ENCODE measurements at places on chromosomes 5 and 9.
A peak's percentile ranks its signal among the peaks of the same experiment; 100 is the strongest.

DNA sequence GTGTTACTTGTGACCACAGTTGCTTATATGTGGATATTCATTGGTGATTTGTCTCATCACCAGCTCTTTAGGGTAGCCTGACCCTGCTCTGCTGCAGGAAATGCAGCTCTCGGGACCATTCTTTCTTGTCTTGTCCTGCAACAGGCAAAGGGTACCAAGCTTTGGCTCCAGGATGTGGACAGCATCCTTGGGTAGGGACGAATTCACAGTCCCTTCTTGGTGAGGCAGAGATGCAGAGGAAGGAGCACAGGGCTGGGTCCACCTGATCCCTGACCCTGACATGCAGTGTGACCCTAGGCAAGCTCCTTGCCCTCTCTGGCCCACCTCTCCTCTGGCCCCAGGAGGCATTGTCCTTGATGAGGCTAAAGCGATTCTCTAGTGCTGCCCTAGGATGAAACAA lies 37.0 kb upstream of the SYNPO start:
- DNase-seq: no peak

DNA sequence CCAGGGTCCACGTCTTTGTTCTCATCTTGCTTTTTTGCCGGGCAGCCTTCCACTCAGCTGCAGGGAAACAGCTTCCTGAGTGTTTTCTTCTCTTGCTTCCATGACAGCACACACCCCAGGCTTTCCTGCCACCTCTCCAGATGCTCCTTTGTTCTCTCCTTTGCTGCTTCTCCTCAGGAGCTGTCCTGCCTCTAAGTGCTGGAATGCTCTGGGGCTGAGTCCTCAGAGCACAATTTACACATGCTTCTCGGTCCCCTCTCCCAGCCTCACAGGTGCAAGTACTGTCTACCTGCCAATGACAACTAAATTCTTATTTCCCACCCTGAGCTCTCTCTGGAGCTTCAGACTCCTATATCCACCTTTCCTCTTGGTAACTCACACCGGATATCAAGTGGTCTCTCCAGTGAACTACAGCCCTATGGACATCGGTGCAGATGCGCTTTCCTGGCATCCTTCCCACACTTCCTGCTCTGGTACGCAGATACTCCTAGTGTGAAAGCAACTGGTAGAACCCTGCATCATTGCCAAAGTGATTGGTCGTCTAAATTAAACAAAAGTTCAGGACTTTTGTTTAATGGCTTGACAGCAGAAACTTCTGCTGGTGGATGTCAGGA lies 13.4 kb upstream of the ACSL6 start:
- no peak for DNase-seq

GRCh38 chr5:138824516-138824915 lies 50.6 kb downstream of the LRRTM2 start:
- no peak for DNase-seq

- no peak for DNase-seq
Measured at GRCh38 chr9:128323212-128323730, 632 bp downstream of the COQ4 start.

- DNase-seq: no peak
Measured at GRCh38 chr9:131960851-131961495, 118.7 kb downstream of the MED27 start.

DNA sequence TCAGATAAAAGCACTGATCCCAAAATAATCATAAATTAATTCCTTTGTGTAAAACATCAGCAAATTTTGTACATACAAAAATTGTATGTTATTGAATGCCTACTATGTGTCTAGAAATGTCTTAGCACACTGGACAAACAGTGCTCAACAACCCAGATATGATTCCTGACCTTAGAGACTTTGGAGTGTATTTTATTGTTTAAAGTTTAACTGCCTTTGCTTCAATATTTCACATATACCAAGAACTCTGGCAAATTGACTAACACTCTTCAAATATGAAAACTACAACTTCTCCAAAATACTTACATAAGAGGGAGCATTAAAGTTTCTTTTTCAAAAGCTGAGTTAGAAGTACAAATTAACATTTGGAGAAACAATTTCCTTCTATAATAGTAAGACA lies 231.9 kb downstream of the MLLT3 start:
- DNase-seq: no peak

DNA sequence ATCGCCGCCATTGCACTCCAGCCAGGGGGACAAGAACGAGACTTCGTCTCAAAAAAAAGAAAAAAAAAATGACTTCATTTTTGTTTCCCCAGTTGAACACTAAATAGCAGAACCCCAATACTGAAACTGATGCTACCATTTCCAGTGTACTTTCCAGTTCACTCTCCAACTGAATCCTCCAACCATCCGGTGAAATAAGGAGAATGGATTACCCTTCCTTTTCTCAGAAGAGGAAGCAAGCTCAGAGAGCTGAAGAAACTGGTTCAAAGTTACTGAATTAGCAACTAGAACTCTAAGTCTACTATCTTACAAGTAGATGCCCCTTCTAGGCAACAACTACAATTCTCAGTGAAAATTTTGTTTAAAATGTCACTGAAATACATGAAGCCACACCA lies 3.9 kb downstream of the FAM13B start:
- DNase-seq: no peak

GRCh38 chr5:44821164-44821563 lies 12.4 kb downstream of the MRPS30 start:
- no peak for DNase-seq

- no peak for DNase-seq
Measured at GRCh38 chr9:125650271-125650737, 56.7 kb downstream of the MAPKAP1 start.

DNA sequence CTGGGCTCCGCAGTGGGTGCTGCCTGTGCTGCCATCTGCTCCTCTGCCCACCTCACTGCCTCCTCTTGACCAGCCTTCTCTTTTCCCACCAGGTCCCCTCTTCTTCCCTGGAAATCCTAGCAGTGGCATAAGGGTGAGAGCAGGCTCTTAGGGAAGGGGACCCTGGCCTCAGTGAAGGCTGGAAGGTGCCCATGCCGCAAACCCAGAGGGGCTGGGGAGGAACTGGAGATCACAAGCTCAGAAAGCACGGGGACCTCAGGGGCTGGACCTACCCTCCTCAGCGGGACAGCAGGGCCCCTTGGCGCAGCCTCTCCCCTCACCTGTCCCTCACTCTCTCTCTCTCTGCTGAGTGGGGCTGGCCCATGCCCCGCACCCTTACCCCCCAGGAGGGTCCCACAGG lies 144.4 kb upstream of the IRX2 start:
- DNase-seq: no peak

- DNase-seq: no peak
Measured at GRCh38 chr5:133993185-133993936, 11.4 kb downstream of the VDAC1 start.

GRCh38 chr5:61228229-61228628 lies 66.0 kb upstream of the SMIM15 start:
- no peak for DNase-seq

GRCh38 chr9:69801989-69802388 lies 18.6 kb upstream of the CFAP95 start:
- DNase-seq: no peak

GRCh38 chr9:14218253-14218652 lies 95.7 kb downstream of the NFIB start:
- no peak for DNase-seq

DNA sequence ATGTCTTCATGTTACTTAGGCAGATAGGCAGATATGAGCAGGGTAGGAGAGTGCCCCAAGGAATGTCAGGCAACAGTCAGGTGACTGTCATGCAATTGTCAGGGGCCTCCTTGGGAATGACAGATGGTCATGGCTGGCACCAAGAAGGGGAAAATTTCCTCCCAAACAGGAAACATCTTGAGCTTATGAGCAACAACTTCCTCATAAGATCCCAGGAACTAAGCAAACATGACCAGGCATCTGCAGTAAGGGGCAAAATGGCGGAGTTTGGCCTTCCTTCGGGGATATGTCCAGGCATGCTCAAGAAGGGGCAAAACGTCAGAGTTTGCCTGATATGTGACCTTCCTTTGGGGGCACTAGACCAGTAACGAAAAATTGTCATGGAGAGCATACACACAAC lies 591.8 kb downstream of the PDE4D start:
- no peak for DNase-seq

DNA sequence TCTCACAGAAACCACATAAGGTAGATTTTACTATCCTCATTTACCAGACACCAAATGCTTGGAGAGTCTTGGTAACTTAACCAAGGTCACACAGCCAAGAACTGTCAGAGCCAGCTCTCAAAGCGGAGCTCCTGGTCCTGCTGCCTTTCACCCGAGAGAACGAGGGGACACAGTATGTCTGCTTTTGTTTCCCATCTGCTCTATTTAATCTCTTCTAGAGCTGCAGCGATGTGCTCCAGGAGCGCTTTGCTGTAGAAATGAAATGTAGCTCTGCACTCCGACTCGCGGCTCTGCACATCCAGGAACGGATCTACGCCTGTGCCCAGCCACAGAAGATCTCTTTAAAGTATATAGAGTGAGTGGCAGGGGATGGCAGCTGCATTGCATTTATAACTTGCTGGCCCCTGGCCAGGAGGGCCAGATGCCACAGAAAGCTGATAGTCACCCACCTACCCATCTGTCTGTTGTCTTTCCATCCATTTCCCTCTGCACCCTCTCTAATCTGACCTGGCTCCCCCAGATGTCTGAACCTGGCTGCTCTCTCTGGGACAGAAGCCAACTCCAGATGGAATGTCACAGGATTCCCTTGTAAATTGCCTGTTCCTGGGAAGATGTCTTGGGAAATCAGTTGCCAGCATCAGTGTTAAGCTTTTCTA lies 21.4 kb upstream of the TRMT10B start:
- peak; percentile 46 for DNase-seq

DNA sequence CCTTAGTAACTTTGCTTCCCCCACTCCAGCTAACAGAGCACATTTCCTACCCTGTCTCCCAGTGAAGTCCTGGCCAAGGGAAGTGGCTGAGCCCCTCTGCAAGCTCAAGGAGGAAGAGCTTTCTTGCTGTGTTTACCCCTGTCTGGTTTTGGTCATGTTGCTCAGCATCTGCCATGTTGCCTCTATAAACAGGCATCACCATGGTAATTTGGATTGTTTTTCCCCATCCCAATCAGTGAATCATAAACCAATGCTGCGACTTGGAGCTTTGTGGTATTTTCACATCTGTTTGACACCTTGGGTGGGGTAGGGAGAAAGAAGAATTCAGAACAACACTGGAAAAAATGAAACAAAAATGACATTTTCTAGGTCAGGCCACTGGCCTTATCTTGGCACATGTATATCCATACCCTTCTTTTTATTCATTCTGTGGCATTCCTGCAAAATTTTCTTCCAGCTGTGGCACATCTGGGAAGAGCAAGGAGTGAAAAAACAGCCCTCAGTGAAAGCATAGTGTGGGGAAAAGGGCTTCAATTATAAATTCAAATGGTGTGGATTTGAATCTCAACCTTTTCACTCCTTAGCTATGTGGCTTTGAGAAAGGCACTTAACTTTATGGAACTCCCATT lies 42.5 kb downstream of the SLIT3 start:
- DNase-seq: no peak

GRCh38 chr5:54013556-54014194 lies 296.7 kb downstream of the ARL15 start:
- DNase-seq: no peak

GRCh38 chr9:98807814-98808195 lies 335 bp downstream of the GALNT12 start:
- no peak for DNase-seq

DNA sequence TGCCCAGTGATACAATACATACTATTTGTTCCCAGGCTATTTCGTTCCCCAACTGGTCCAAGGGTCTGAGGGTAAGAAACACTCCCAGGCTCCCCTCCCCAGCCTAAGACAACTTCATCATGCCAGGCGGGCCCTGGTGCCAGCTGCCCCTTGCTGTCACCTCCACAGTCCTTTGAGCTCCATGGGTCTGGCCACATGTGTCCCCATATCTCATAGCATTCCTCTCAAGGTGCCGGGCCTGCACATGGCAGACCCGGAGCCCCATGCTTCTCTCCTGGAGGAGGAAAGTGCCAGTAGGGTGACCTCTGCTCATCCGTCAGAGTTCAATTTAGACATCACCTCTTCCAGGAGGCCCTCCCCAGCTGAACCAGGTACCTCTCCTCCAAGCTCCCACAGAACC lies 120.5 kb downstream of the C5orf15 start:
- no peak for DNase-seq

- no peak for DNase-seq
Measured at GRCh38 chr5:79256563-79256962, 20.6 kb downstream of the JMY start.

- no peak for DNase-seq
Measured at GRCh38 chr5:98349251-98349989, 424.0 kb upstream of the RGMB start.

- DNase-seq: no peak
Measured at GRCh38 chr9:32378993-32379729, 5.3 kb upstream of the ACO1 start.

DNA sequence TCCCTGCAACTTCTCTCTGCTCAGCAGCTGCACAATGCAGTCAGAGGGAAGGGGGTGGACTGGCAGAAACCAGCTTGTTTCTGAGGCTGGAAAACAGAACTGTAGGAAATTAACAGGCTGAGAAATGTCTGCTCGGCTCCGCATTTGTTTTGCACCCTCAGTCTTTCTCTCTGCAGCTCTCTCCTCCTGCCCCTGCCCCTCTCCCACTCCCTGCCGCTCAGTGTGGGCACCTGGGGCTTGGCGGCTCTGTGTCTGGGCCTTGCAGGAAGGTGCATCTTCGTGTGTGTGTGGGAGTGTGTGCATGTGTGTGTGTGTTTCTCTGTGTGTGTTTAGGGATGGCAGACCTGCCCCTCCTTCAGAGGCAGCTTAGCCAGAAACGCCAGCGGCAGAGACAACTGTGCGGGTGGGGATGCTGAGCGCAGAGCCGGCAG lies 53.0 kb downstream of the PCDH1 start:
- DNase-seq: no peak

GRCh38 chr9:127229691-127230417 lies 34.7 kb upstream of the GARNL3 start:
- no peak for DNase-seq

- DNase-seq: no peak
Measured at GRCh38 chr5:58582019-58582802, 664 bp upstream of the RAB3C start.

DNA sequence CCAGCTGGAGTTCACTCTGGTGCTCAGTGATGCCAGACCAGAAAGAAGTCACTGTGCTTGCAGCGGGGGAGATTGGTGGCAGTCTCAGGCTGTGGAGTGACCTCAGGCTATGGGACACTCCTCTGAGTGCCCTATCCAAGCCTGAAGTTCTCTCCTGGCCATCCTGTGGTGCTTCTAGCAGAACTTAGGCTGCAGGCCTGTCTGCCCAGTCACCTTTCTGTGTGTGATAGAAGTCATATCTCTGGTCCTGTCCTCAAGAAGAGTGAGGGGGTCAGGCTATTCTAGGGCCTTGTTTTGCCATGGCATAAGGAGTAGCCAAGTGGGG lies 9.3 kb downstream of the PDLIM4 start:
- no peak for DNase-seq

DNA sequence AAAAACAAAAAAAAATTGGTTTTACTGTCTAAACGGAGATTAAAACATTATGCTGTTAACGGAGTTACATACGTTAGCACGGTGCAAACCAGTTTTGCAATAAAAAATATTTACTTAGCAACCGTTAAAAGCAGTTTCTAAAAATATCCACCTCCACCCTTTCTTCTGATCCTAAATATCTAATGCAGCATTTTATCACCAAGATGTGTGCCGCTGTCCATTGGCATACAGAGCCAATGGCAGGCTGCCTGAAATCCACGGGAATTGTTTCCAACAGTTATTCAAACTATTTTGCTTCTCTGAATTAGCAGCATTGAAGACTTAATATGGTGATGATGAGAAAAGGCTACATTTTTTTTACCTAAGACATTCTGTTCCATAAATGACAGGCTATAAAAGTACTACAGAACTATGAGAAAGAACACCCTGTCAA lies 61.6 kb downstream of the CSNK1A1 start:
- peak; percentile 49 for DNase-seq

- DNase-seq: no peak
Measured at GRCh38 chr9:4879115-4879558, 86.4 kb downstream of the RCL1 start.

- DNase-seq: no peak
Measured at GRCh38 chr5:113663879-113664541, 150.5 kb downstream of the YTHDC2 start.

Measured in left hindlimb (tissue), 1 donor.